ENCODE measurements at places on chromosomes 7 and 10.
A peak's percentile ranks its signal among the peaks of the same experiment; 100 is the strongest.

GRCh38 chr10:113041324-113041723 is 91.3 kb downstream of the TCF7L2 start:
- no peak for DNase-seq

GRCh38 chr10:77268721-77269120 is 368.9 kb downstream of the KCNMA1 start:
- DNase-seq, result no peak

GRCh38 chr7:43600056-43600455 is 17.1 kb downstream of the STK17A start:
- DNase-seq, result no peak

GRCh38 chr10:6689036-6689435 is 109.0 kb upstream of the PRKCQ start:
- DNase-seq, result no peak

- DNase-seq, result no peak
Measured at GRCh38 chr7:92636018-92636560, 45.9 kb upstream of the FAM133B start.

- DNase-seq, result no peak
Measured at GRCh38 chr10:93552780-93553179, 13.7 kb upstream of the FFAR4 start.

GRCh38 chr10:67242528-67242927 is 316.7 kb downstream of the LRRTM3 start:
- DNase-seq, result no peak

- no peak for DNase-seq
Measured at GRCh38 chr7:18864967-18865366, 252.5 kb downstream of the TWIST1 start.

DNA sequence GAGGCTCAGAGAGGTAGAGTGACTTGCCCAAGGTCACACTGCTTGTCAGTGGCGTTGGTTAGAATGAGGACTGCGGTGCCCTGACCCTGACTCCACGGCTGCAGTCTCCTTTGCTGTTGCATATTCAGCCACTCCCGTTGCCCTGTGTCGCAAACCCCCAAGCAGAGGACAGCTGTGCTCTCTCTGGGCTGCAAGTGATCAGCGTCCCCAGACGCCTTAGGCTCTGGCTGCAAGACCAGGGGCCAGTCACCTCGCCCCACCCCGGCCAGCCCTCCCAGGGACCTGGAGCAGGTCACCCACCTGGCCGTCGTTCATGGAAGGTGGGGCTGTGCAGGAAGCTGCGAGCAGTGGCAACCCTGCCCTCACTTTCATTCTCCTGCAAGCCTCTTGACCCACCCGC is 51.7 kb upstream of the NANOS1 start:
- DNase-seq, result no peak

- peak; percentile 94 for DNase-seq
Measured at GRCh38 chr10:133224756-133225372, 5.2 kb upstream of the UTF1 start.

DNA sequence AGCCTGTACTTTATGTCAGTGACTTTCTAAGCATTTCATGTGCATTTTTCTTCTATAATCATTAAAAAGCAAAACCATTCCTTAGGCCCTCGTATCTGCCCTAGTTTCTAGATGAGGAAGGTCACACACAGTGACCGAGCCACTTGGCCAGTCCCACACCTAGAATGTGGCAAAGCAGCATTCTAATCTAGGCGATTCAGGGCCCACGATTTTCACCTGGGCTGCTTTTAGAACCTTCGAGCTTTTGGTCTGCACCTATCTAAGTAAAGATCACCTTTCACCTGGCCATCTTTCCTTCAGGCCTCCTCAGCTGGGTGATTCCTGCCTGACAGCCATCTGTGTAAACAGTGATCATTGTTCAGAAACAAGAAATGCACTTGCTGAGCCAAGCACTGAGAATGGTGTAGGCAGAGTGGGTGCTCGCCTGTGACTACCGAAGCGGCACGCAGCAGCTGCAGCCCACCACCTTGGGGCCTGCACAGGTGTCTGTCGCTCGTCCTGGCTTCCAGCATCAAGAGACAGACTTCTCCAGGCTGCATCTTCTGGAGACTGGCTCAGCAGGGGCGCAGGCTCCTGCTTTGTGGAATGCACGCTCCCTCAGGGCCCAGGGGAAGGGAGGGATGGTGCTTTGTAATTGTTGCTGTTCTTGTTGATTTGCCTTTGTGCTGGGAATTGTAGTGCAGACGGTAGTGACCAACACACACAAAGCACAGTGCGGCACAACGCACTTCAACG is 149.0 kb upstream of the INSYN2A start:
- no peak for DNase-seq

DNA sequence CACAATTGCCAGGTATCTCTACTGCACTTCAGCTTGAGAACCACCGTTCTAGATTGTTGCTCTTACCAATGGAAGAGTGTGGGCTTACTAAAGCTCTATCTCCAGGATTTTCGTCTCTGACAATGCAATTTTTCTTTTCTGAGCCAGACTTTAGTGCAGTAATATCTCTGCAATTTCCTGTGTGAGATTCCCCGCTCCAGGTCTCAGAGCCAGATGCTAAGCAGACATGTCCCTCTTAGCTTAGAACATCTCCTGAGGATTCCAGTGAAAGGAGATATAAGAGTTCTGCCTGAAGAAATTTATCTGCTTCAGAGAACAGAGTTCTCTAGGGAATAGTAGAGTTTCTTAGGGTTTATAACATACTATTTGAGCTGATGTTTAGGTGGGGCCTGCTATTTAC is 82.0 kb downstream of the SND1 start:
- DNase-seq, result no peak

DNA sequence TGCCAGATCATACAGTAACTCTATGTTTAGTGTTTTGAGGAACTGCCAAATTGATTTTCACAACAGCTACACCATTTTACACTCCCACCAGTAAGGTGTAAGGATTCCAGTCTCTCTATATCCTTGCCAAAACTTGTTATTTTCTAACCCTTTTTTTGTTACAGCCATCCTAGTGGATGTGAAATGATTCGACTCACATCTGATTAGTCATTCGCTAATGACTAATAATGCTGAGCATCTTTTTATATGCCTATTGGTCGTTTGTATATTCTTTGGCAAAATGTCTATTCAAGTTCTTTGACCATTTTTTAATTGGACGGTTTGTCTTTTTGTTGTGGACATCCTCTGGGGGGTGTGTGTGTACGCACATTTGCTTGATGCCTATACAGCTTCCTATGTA is 142.8 kb downstream of the DGKB start:
- no peak for DNase-seq

- DNase-seq, result no peak
Measured at GRCh38 chr7:891805-892204, 15.5 kb downstream of the GET4 start.

- peak; percentile 3 for DNase-seq
Measured at GRCh38 chr7:23075571-23075970, 30.0 kb upstream of the KLHL7 start.

DNA sequence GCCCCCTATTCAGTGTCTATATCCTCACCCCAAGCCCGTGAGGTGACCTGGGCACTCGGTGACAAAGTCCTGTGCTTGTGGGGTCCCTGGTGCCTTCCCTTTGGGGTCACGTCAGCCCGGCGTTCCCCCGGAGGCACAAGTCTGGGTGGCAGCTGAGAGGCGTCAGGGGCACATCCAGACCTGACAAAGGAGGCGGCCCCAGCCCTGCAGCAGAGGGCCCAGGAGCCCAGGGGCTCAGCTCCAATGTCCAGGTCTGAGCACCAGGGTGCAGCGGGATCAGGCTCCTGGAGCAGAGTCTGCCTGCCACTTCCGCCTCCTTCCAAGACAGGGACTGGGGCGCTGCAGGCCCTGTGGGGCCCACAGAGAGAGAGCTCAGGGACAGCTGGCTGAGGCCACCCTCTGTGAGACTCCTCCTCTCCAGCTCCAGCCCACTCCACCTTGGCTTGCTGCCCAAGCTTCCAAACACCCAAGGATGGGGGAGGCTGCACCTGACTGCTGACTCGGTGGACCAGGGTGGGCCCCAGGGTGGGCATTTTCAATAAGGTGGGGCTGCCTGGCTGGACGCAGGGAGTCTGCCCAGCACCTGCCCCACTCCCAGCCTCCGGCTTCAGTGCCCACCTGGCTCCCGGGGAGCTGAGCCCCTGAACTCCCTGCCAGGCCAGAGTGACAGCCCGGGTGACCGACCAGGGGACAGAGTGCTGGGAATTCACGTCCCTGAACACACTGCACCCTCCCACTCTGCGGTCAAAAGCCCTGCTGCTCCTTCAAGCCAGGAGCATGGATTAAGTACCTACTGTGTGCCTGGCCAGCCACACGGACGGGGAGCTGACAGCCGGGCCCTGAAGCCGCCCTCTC is 1.0 kb upstream of the KNDC1 start:
- DNase-seq, result peak; percentile 13

GRCh38 chr7:22361795-22362194 is 4.8 kb upstream of the RAPGEF5 start:
- no peak for DNase-seq

- DNase-seq, result peak; percentile 57
Measured at GRCh38 chr7:93307131-93307660, 75.0 kb downstream of the VPS50 start.

GRCh38 chr10:119680050-119680449 is 28.9 kb downstream of the BAG3 start:
- DNase-seq, result no peak

GRCh38 chr7:13181216-13181615 is 493.8 kb downstream of the ARL4A start:
- no peak for DNase-seq

- no peak for DNase-seq
Measured at GRCh38 chr10:62858364-62858763, 42.2 kb upstream of the EGR2 start.

DNA sequence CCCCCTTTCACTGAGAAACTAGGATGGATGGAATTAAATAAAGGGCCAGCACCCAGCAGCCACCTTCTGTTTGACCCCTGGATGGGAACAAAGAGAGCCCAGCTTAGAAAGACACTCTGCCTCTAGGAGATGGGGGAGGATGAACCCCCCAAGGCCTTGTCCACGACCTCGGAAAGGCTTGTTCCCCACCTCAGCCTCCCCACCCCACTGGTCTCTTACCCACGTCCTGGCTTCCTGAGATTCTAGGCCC is 9.7 kb downstream of the ITPRIP start:
- DNase-seq, result no peak

DNA sequence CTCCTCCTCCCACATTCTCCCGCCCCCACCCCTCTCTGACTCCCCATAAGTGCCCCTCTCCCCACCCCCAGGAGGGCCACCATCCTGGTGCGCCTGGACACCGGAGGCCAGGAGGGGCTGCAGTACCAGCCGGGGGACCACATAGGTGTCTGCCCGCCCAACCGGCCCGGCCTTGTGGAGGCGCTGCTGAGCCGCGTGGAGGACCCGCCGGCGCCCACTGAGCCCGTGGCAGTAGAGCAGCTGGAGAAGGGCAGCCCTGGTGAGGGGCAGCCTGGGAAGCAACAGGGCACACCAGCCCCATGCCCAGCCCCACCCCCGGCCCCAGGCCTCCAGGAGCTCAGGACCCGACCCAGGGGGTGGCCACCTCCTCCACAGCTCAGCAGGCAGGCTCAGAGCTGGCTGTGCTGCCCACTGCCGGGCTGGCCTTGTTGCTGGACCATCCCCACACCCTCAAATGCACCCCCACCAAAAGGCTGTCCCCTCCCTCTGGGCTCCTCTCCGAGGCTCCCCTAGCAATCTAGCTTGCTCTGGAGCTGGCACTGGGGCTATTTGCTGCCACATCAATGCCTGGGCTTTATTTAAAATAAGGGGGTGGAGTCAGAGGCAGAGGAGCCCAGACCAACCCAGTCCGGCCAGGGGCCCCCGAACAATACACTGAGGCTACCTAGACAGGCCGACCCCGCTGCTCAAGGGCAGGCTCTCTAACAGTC is 14.8 kb downstream of the ATG9B start:
- peak; percentile 67 for DNase-seq

GRCh38 chr10:131981429-131982184 is at the start of gene BNIP3:
Gene BNIP3, minus strand, starts transcription at chr10:131981923. Its CDS starts 117 bp downstream, at chr10:131981806.
- peak; percentile 62 for DNase-seq

GRCh38 chr10:23534326-23534725 is 95.5 kb downstream of the OTUD1 start:
- no peak for DNase-seq

GRCh38 chr10:118961436-118961835 is 68.1 kb upstream of the NANOS1 start:
- DNase-seq, result no peak

DNA sequence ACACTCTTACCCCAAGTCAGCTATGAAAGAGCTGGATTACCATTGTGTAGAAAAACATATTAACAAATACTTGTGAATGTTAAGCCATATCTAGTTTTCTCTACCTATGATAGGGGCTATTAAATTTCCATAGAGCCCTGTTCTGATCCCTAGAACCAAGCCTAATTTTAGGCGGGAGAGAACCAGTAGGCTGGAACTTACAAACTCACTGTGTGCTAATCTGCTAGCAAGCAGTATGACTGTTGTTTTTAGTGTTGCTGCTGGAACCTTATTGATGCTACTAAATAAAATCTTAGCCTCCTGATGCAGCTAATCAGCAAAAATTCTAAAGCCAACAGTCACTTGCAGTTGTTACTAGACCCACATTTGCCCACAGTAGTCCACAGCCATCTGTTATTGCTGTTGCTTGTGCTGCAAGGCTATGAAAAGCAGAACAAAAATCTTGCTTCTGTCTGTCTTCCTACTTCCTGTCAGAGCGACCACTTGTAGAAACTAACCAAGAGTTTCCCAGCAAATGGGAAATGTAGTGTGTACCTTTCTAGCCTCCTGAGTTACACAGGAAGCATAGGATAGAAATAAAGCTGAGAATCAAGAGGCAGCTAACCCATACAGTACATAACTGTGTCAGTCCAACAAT is 368.4 kb downstream of the ARL4A start:
- peak; percentile 36 for DNase-seq

DNA sequence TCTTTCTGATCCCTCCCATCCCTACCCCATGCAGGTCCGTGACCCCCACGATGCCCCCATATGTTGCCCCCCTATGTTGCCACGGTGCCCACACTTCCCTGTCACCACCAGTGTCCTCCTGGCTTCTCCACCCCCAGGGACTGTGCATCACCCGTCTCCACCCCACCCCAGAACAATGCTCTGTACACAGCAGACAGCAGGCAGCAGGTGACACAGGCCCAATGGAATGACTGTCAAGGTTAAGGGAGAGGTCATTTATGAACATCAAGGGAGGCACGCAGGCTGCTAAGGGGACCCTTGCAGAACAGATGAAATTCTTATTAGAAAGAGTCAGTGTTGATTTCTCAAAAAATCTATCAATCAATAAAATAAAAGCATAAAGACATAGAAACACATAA is 71.5 kb downstream of the PARP12 start:
- DNase-seq, result no peak

GRCh38 chr10:79147796-79148451 is 79.2 kb downstream of the ZMIZ1 start:
- DNase-seq, result no peak

GRCh38 chr10:32950591-32951108 is 7.4 kb downstream of the ITGB1 start:
- peak; percentile 78 for DNase-seq

GRCh38 chr7:75885036-75885435 is 6.2 kb downstream of the RHBDD2 start:
- no peak for DNase-seq
